ENCODE measurements at places on chromosomes 3 and 15.

GRCh38 chr3:149215515-149215914 is 6.1 kb downstream of the CP start:
- DNase-seq, result no peak

- DNase-seq, result no peak
Measured at GRCh38 chr15:62457100-62457499, 292.0 kb upstream of the C2CD4B start.

DNA sequence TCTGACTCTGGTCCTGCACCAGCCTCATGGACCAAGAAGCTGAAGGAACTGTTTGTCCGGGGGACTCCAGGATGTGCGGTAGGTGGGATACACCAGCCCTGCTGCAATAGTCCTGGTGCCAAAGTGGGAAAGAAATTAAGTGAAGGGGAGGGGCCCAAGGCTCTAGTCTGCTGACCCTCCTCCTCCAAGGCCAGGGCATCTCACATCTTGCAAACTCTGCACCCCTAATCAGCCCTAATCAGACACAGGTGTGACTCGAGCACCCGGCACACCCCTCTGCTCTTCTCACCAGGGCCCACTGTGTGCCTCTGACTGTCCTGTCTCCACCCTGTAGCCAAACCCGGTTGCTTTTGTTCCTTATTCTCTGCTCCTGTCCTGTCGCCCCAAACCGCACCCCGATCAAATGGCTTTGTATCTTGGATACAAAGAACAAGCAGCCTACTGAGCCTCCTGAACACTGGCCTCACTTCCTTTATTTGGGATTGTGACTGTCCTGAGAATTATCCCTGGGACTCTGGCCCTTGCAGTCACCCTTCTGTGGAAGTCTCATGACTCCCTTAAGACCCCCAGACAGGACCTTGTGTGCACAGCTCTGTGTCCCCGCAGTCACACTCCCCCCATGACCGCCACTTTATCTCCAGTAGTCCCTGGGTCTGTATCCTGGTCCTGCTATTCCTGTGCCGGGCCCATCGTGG is 26.7 kb upstream of the SLC41A3 start:
- DNase-seq, result no peak

- no peak for DNase-seq
Measured at GRCh38 chr3:3180456-3180855, 965 bp upstream of the CRBN start.

DNA sequence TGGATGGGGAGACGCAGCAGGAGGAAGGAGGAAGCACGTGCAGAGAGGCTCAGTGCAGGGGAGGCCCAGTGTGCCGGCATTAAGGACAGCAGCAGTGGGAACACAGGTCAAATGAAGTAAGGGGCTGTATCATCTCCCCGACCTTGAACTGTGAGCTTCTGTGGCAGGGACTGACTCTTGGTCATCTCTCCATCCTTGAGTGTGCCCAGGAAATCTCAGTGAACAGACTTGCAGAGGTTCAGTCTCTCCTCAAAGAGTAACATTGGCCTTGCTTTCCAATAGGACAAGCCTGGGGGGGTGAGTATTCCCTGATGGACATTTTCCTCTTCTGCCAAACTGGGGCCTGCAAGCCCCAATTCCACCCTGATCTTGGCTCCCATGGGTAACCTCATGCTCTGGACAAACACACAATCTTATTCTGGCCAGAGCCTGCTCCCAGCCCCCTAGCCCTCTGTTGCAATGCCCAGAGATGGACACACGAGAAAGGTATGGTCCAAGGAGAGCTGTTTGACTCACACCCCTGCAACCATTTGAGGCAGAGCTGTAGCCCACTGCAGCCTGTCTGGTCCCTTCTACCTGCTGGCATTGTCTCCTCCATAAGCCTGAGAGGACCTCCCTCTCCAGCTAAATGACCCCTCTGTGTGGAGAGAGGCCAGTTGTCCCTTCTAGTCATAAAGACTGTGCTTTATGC is 50.9 kb downstream of the TLE3 start:
- DNase-seq, result no peak

All from activated CD8-positive, alpha-beta memory T cell treated with anti-CD3 and anti-CD28 coated beads for 1 hour (primary cell).